ENCODE measurements at places on chromosomes 1 and 21.

GRCh38 chr1:51612447-51612961 lies 4.4 kb upstream of the OSBPL9 start:
- no peaks in the 10 kb centered on the region for H3K27me3 ChIP-seq
- no peak overlapping the region for H3K4me3 ChIP-seq
- H3K36me3 ChIP-seq: no peaks in the 10 kb centered on the region
- no peak for DNase-seq

GRCh38 chr1:178651742-178652141 lies 73.3 kb upstream of the RALGPS2 start:
- H3K4me3 ChIP-seq: no peak overlapping the region
- H3K27ac ChIP-seq: no peak overlapping the region
- DNase-seq: no peak

GRCh38 chr1:165313903-165314302 lies 42.6 kb downstream of the LMX1A start:
- no peak overlapping the region for H3K4me3 ChIP-seq
- no peaks in the 10 kb centered on the region for H3K27me3 ChIP-seq
- H3K27ac ChIP-seq: no peak overlapping the region
- H3K4me1 ChIP-seq: no peaks in the 10 kb centered on the region
- DNase-seq: no peak

- no peak overlapping the region for H3K4me3 ChIP-seq
- H3K4me1 ChIP-seq: no peaks in the 10 kb centered on the region
- no peak overlapping the region for H3K27ac ChIP-seq
- DNase-seq: no peak
- no peaks in the 10 kb centered on the region for H3K36me3 ChIP-seq
- no peaks in the 10 kb centered on the region for H3K27me3 ChIP-seq
These were observed 135.6 kb downstream of the CYYR1 start for GRCh38 chr21:26437326-26438009.

- H3K27me3 ChIP-seq: peaks cover 8% of the 10 kb centered on the region
- no peaks in the 10 kb centered on the region for H3K36me3 ChIP-seq
- H3K4me3 ChIP-seq: no peak overlapping the region
- no peak overlapping the region for H3K27ac ChIP-seq
- H3K4me1 ChIP-seq: no peaks in the 10 kb centered on the region
These were observed 29.6 kb upstream of the SLAMF9 start for GRCh38 chr1:159983681-159984080.

- H3K27ac ChIP-seq: no peak overlapping the region
- H3K36me3 ChIP-seq: peaks cover 8% of the 10 kb centered on the region
- no peak for DNase-seq
- H3K27me3 ChIP-seq: no peaks in the 10 kb centered on the region
- no peaks in the 10 kb centered on the region for H3K4me1 ChIP-seq
These were observed 89.0 kb downstream of the GTF2B start for GRCh38 chr1:88802404-88802803.

GRCh38 chr1:185420588-185421081 lies 103.6 kb upstream of the IVNS1ABP start:
- H3K4me1 ChIP-seq: no peaks in the 10 kb centered on the region
- H3K27ac ChIP-seq: no peak overlapping the region
- H3K36me3 ChIP-seq: no peaks in the 10 kb centered on the region
- DNase-seq: no peak
- no peak overlapping the region for H3K4me3 ChIP-seq
- H3K27me3 ChIP-seq: no peaks in the 10 kb centered on the region
